ENCODE measurements at places on chromosomes 1 and 21.
A peak's percentile ranks its signal among the peaks of the same experiment; 100 is the strongest.

DNA sequence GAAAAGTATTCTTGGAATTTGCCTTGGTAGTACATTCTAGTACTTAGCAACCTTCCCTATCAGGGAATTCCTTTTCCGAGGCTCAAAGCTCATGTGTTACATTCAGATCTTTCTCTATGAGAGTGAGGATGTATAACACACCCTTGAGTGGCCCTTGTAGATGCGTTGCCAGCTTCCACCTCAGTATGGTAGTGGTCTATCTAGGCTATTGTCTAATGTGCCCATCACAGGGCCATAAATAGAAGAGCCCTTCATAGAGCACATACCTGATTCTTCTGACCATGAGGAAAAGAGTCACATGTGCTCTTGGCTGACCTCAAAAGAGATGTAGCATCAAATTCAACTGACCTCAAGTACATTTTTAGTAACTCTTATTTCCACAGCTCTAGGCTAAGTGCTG is 14.0 kb upstream of the ZC3H11B start:
- no peak for DNase-seq

- DNase-seq, result no peak
Observed at GRCh38 chr1:227365473-227366431, 47.5 kb upstream of the CDC42BPA start.

DNA sequence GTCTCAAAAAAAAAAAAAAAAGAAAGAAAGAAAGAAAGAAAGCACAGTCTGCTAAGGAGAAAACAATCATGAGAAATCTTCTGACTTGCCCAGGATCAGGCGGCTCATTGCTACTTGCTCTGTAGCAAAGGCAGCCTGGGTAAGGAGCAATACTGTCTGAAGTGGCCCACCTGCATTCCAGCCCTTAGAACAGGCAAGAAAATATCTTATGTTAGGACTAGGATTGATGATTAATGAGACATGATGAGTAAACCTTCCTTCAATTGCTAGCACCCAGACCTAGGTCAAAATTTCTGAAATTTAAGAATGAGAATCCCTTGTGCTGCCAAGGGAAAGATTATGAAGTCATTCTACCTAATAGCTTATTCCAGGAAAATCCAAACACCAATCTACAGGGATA is 140.8 kb downstream of the DSCAM start:
- DNase-seq, result no peak

DNA sequence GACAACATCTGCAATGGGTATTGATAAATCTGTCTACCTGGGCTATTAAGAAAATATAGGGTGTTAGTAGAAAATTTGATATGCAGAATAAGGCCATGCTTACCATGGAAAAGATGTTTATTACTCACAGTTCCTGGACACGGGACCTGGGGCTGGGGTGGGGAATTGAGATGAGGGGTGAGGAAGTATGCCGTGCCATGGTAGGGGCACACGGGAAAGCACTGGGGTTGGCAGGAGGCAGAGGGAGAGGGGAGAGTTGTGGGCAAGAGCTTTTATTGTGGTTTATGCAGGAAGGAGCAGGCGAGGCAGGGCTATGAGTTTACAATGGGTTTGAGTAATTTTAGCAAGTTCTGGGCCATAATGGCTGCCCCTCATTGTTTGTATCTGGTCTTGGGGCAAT is 493.8 kb downstream of the SIPA1L2 start:
- no peak for DNase-seq

DNA sequence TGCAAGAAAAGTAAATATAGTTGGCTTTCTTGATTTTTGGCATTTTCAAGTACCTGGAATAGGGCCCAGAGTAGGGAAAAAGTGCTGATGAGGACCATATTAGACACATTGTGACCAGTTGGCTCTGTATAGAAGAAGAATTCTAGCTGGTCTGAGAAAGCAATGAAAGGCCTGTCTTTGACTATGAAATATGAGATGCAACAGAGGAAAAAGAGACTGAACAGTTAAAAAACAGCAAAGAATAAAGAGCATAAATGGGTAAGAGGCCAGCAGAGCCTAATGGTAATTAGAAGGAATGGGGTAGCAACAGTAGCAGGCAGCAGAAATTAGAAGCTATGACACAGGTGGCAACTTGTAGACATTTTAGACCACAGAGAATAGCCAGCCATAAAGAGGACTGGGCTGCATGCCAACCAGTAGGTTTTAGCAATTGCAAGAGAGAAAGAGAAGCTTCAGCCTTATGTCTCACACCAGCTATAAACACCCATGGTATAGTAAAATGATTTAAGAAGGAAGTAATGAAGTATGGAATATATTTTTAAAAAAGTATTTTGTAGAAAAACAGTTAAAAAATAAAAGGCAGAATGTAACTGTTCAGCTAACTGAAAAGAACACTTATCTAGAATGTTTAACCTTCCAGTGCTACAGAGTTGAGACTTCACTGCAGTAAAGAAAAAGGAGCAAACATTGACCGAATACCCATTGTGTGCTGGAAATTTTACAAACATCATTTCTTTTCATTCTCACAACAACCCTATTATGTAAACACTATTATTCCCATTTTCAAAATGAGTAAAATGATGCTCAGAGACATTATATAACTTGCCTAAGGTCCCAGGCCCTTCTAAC is 114.1 kb downstream of the LHX4 start:
- DNase-seq, result no peak

DNA sequence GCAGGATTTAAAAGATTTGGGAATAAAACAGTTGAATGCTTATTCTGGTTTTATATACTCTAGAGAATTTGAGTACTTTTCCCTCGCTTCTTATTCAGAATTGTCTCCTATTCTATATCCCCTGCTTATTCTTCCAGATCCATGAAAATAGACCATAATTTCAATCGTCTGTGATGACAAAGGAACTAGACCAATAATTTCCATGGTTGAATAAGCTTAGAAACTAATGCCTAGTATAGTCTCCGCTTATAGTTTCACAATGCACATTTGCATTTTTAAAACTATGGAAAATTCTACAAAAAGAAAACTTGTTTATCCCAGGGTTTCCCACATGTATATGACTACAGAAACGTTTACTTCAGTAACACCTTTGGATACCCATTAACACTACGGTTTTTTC is 247.4 kb upstream of the NR5A2 start:
- DNase-seq, result no peak

DNA sequence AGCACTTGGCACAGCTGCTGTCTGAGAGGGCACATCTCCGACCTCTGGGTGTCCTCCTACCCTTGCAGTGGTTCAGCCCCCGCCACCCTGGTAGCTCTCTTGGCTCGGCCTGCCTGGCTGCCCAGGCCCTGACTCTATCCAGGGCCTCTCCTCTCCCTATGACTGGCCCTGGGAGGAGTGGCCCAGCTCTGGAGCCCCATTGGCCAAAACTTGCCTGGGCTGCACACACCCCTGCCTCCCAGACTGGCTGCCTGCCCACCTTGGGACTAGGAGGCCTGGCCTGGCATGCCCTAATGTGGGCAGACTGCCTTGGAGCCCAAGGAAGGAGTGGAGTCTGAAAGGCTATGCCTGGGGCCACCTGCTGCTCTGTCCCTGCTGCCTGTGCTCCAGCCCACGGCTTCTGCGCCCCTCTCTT is 33.6 kb downstream of the ACOT11 start:
- no peak for DNase-seq

DNA sequence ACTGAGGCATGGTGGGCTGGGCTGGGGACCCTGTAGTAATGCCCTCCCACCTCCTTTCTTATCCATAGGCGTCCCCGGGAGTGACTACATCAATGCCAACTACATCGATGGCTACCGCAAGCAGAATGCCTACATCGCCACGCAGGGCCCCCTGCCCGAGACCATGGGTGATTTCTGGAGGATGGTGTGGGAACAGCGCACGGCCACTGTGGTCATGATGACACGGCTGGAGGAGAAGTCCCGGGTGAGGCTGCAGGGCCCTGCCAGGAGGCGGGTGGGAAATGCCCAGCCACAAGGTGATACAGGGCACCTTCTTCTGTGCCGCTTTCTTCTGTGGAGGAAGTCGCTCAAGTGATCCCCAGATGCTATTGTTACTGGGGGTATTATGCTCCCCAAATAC is 32.3 kb upstream of the KDM4A start:
- no peak for DNase-seq

- DNase-seq, result no peak
Observed at GRCh38 chr1:195113471-195113870, 1494.8 kb downstream of the KCNT2 start.

- DNase-seq, result peak; percentile 58
Observed at GRCh38 chr1:85894651-85895050, 186.4 kb upstream of the ZNHIT6 start.

- DNase-seq, result no peak
Observed at GRCh38 chr1:117834416-117834815, 95.0 kb downstream of the GDAP2 start.

DNA sequence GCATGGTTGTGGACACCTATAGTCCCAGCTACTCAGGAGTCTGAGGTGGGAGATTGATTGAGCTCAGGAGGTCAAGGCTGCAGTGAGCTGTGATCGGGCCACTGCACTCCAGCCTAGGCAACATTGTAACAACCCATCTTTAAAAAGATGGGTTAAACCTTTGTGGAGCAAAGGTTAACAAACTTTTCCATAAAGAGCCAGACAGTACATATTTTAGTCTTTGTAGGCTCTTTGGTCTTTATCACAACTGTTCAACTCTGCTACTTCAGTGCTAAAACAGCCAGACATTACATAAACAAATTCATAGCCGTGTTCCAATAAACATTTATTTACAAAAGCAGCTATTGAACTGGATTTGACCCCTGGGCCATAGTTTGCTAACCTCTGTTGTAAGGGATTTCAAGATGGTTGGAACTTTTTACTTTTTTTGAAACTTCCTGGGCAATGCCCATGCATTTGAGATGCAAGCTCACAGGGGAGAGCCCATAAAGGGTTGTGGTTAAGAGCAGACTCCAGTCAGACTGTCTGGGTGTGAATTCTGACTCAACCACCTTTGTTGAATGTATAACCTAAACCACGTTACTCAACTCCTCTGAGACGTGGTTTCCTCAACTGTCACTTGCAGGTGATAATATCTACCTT is 10.8 kb downstream of the INAVA start:
- DNase-seq, result no peak

- no peak for DNase-seq
Observed at GRCh38 chr21:41480086-41480690, 27.8 kb downstream of the TMPRSS2 start.

DNA sequence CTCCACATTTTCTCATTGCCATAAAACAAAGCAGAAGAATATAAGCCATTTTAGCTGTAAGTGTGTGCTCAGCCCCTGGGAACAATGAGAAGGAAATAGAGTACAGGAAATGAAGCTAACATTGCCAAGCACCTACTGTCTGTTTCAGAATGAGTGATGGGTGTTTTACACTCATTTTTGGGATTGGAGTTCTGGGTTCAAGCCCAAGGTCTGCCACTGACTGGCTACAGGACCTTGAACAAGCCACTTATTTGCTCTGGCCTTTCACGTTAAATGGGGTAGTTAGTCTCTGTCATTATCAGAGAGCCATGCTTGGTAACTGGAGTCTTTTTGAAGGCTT is 80.7 kb upstream of the KAZN start:
- no peak for DNase-seq

DNA sequence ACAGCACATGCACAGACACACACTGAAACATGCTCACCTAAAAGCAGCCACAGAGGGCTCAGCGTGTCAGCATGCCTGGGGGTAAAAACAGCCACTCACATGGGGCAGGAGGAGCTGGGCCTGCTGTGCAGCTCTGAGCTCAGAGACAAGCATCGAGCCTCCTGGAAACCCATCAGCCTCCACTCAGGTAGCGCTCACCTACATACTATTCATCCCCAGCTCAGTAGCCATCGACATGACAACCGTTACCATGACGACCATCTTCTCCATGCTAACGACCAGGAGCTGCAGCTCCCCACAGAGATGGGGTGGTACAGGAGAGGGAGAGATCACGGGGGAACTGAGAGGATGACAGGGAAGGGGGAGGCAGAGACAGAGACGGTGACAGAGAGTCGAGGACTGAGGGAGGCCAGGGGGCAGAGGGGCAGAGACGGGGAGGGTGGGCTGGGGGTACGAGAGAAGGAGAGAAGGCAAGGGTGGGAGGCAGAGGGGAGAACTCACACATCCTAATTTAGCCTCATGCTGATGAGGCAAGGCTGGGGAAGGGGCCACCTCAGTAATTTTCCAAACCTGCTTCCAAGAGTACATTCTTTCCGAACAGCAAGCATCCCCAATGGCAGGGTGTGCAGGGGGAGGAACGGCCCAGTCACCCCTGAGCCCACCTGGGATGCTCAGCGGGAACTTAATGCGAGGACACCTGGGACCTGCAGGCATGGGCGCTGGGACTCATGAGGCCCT is 28.4 kb downstream of the SDC3 start:
- DNase-seq, result peak; percentile 72

GRCh38 chr1:177476676-177477075 is 305.9 kb downstream of the BRINP2 start:
- DNase-seq, result no peak

GRCh38 chr1:36253161-36253862 is 29.1 kb downstream of the THRAP3 start:
- peak; percentile 58 for DNase-seq

GRCh38 chr1:14763977-14764376 is 165.5 kb downstream of the KAZN start:
- no peak for DNase-seq

DNA sequence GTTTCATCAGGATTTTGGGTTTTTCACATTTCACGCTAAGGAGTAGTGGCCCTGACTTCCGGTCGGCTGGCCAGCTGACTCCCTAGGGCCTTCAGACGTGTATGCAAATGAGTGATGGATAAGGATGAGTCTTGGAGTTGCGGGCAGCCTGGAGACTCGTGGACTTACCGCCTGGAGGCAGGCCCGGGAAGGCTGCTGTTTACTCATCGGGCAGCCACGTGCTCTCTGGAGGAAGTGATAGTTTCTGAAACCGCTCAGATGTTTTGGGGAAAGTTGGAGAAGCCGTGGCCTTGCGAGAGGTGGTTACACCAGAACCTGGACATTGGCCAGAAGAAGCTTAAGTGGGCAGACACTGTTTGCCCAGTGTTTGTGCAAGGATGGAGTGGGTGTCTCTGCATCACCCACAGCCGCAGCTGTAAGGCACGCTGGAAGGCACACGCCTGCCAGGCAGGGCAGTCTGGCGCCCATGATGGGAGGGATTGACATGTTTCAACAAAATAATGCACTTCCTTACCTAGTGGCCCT is 23.1 kb upstream of the TNFRSF1B start:
- DNase-seq, result peak; percentile 86

DNA sequence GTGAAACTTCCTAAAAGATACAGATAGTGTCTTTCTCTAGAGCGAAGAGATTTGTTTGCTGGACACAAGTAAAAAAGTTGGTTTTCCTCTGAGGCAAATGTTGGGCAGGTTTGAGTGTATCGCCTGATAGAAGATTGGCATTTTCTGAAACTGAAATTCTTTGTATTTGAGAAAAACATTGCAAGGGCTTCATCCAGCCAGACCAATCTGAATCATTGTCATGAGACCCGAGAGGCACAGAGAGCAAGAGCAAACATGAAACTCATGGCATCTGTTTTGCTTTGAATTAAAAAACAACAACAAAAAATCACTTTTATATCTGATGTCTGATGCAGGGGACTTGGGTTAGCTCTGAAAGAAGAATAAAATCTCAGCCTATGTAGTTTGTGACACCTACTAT is 379.3 kb upstream of the NCAM2 start:
- DNase-seq, result no peak

DNA sequence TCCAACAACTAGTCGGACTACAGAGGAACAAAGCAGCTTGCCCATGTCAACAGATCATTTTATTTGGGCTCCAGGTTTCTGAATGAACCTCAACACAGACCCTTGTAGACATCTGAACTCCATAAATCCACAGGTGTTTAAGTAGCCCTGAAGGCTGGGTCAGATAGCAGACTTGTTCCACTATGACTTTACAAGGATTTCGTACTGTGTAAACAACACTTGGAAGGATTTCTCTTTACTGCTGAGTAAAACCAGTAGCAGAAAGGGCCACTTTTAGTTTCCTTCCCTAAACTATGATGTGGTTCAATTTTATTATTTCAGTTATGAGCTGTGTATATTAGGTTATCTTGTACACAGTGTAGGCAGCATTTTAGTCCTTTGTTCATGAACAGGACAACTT is 316.4 kb upstream of the ADGRL2 start:
- no peak for DNase-seq

Data from islet precursor cell (in vitro differentiated cells).